ENCODE measurements at places on chromosomes 12 and 14.
A peak's percentile ranks its signal among the peaks of the same experiment; 100 is the strongest.

DNA sequence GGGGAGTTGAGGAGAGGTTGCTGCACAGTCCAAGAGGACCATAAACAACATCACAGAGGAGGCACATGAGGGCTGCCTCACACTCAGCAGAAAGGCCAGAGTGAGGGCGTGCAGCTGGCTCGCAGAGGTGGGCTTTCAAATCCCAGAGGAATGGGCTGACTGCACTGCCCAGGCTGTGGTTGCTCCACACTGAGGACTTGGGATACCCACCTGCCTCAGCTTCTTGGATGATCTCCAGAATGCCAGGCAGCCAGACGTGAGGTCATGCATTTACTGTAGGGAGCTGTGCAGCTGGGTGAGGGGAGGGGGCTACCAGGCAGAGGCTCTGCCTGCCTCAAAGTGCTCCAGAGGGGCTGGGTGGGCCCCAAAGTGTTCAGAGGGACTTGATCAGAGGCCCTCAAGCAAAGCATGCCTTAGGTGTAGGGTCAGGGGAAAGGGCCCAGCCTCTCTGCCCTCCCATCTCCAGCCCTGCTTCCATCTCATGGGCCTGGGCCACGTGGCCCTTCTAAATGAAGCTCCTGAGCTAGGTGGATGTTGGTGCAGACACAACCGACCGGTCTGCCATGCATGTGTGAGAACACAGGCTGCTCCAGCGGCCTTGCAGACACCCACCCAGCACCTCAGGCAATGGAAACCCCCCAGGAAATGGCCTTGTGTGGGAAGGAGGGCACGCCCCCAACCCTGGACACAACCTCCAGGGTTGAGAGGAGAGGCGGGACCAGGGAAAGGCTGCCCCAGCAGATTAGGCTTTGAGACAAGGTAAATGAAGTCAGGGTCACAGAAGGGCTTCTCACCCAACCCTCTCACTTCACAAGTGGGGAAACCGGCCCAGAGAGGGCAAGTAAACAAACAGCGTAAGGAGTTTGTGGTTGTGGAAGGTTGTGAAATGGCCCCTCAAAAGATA, 90.8 kb downstream of the NTF3 start:
- DNase-seq, result peak; percentile 75

- no peak for DNase-seq
These were observed 241.8 kb upstream of the ATP2B1 start for GRCh38 chr12:89950421-89950820.

DNA sequence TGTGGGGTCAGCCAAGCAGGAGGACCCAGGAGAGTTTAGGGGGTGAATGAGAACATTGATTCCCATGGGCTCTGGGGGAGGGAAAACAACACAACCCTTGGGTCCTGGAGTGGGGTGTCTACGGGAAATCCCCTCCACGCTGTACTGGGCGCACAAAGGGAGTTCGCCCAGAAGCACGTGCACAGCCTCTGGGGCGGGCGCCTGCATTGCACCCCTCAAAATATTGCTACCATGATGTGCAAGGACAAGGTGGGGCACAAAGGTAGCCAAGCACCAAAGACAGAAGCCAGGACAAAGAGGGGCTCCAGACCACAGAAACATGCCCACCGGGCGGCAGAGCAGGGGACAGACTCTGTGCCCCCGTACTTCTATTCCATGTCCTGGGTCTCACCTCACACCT, 74.9 kb upstream of the EIF5 start:
- DNase-seq, result no peak

DNA sequence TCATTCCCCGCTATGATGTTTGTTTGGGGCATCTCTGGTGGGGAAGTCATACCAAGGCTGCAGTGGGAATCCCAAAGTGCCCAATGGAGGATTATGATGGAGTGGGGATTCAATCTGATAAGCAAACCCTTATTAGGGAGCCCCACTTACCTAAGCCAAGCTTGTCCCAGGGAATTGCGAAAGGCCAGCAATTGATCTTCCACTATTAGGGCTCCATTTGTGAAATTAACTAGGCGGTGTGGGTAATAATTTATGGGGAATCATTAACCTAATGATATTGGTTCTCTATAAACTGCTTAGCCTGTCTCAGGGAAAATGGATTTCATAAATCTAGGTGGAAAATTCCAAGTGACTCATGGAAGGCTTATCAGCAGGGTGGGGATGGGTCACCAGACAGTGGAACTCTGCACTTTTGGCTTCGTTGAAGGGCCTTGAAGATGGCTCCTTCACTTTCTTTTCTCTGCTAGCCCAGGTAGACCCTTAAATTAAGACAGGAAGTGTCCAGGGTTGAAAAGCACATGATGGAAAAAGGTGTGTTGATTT, 113.0 kb upstream of the WSCD2 start:
- no peak for DNase-seq

GRCh38 chr12:3186546-3187215, 109.5 kb downstream of the TSPAN9 start:
- peak; percentile 78 for DNase-seq

DNA sequence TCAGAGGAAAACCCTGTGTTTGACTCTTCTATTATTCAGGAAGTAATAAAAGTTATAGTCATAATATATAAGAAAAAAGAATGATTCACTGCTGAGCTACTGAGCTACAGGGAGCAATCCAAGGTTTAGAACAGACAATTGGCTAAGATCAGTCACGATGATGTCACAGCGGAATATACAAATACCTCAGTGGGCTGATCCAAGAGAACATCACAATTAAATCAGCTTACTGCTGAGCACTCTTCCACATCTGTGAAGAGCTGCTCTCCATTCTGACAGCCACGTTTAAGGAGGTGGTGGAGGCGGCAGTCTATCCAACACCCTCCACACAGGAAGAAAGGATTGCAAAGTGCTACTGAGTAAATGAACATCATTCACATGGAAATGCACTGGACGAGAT, 271.0 kb downstream of the APAF1 start:
- DNase-seq, result no peak

DNA sequence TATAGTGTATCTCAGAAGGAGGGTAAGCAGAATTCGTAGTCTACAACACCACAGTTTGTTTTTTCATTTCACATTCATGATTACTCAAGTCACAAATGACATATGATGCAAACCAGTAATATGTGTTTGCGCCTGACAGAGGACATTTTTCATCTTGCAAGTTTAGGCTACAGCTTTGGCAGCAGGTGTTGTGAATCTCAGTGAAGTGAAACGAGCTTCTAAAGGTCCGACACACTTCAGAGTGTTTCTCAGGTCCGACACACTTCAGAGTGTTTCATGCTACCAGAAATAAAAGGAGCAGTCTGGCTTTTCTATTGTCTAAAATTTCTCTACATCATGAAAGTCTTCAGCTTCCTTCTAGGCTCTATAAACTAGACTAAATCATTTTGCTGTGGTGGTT, 22.7 kb downstream of the CLEC14A start:
- DNase-seq, result peak; percentile 67

DNA sequence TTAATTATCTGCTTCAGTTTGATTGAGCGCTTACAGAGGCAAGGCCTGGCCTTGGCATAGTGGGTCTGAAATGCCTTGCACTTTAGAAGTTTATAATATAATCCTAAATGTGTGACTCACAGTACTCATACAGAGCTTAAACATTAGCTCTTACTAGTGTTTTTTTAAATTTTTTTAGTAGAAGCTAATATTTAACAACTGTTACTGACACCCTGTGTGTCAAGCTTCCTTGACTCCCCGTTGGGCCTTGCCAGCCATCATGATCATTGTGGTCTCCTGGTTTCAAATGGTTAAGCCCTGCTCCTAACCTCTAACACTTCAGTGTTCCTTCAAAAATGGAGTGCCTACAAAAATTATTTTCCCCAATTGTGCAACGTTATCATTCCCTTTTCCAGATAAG, 126.9 kb downstream of the GALC start:
- no peak for DNase-seq

GRCh38 chr14:93337143-93337753, 4.4 kb upstream of the BTBD7 start:
- no peak for DNase-seq

- peak; percentile 66 for DNase-seq
These were observed 2.6 kb upstream of the SOCS2 start for GRCh38 chr12:93569656-93570551.

GRCh38 chr12:42859612-42860011, 270.1 kb upstream of the PRICKLE1 start:
- DNase-seq, result no peak

GRCh38 chr12:701896-702539, 38.8 kb upstream of the NINJ2 start:
- DNase-seq, result no peak

GRCh38 chr12:13798162-13798561, 183.2 kb downstream of the GRIN2B start:
- no peak for DNase-seq

DNA sequence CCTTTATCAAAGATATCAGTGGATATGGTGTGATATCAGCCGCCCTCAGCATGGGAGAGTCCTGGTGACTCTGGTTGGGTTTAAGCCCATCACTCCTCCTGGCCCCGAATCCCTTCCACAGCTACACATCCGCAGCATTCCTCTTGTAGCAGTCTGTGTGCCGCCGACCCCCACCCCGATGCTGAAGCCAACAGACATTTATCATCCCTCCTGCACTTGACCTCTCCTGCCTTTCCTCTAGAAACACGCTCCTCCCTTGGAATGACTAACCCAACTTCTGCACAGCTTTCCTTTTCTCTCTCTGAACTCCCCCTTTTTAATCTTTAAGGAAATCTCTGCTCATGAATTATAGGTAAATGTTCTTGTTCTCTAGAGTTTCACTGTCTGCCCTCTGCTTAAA, 250.9 kb upstream of the FOXN3 start:
- DNase-seq, result no peak

DNA sequence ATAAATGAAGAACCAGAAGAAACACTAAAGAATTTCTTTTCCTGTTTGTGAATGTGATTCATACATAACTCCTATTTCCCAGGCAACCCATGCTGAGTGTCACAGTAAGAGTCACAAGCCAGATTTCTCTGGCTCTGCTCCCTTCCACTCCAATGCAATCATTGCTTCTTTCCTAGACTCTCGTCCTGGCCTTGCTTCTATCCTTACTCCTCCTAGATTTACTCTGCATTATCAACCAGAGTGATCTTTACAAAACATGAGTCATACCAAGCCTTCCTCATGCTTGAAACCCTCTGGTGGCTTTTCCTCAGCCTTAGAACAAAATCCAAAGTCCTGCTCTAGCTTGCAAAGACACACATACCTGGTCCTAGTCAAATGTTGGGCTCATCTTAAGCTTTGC, 13.3 kb downstream of the IL22 start:
- no peak for DNase-seq

DNA sequence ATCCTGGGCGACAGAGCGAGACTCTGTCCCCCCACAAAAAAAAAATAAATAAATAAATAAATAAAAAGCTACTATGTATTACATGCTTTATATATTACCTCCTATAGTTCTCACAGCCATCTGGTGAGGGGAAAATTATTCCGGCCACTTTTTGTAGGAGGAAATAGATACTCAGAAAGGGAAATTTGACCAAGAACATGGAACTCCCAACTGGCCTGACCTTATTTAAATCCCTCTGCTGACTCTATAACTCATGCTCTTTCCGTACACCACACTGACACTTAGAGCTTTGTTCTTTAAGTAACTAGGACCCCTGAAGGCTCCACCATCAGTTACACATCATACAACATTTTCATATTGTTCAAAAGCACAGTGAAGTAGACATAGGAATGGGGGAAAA, 2.2 kb upstream of the MMP19 start:
- no peak for DNase-seq

GRCh38 chr12:43795716-43796280, 10.3 kb downstream of the TWF1 start:
- DNase-seq, result peak; percentile 69

- no peak for DNase-seq
These were observed 938.4 kb upstream of the ATXN7L3B start for GRCh38 chr12:73599268-73599667.

DNA sequence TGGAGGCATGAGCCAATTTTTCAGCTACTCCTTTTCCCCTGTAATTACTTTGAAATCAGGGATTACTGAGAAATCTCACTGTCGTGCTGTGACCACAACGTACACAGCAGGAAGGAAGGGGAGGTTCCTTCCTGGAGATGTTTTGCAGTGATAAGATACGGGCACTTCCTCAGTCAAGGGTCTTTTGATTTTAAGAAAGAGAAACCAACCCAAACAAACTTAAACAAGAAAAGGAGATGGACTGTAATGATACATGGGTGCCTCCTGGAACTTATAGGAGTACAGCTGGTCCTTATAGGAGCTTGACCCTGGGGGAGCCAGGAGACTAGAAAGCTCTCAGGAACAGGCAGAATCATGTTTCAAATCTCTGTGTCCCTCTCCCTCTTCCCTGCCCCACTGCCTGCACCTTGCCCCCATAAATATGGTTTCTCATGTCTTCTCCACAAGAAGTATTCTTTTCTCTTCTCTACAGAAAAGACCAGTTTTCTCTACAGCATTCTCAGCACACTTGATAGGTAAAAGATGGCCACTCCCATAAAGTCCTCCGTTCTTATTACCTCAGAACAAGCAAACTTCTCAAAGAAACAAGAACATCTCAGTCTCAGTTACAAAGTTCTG, 281.1 kb upstream of the AMIGO2 start:
- DNase-seq, result no peak

DNA sequence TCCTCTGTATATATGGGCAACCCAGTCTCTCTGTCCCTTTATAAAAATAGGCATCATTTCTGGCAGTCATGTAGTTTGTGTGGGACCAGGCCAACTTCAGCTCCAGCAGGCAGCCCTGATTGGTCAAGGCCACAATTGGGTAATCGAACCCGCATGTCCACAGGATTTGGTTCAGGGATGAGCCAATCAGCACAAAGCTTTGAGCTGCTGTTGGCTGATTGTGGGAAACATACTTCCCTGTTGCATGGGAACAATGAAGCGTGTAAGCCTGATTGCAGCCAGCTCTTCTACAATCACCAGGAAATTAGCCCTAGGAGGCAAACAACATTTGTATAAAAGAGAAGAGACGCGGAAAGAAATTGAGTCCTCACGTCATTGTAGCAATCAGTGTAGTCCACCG, 328.6 kb downstream of the PCNX1 start:
- DNase-seq, result no peak

DNA sequence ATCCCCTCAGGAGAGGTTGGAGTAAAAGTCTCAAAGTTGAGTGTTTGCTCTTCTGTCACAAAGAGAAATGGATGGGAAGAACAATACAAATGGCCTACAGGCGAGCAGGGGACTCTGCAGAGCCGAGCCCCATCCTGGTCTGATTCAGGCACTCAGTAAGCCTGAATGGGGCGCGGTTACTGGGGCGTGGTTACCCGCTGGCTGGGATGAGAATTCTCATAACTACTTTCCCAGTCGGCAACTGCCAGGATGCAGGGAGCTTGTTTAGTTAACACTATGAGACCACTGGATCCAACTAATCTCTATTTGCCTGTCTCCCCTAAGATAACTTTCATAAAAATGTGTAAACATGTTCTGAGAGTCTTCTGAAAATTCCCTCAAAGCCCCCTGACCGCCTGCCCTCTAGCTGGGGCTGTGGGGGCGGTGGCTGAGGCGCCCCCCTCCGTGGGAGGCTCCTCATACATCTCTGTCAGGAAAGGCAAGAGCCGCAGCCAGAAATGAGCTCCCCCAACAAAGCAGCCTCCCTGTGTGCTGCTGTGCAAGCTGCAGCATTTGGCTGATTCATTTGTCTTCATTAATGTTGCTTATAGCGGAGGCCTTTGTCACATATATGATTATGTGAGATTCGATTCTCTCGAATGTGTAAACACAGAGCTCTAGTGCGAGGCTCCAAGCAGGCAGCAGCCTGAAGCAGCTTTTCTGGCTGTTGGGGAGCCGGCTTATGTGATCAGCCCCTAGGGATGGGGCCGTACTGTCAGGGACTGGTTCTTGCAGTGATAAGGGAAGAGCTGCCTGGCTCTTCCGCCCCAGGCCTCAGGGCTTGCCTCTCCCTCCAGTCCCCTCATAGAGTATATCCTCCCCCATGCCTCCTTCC, 126.1 kb upstream of the ARHGAP5 start:
- DNase-seq, result peak; percentile 64
